ENCODE measurements at places on chromosomes 5 and 9.

- DNase-seq, result no peak
Observed at GRCh38 chr9:127180457-127181314, 58.3 kb upstream of the ANGPTL2 start.

DNA sequence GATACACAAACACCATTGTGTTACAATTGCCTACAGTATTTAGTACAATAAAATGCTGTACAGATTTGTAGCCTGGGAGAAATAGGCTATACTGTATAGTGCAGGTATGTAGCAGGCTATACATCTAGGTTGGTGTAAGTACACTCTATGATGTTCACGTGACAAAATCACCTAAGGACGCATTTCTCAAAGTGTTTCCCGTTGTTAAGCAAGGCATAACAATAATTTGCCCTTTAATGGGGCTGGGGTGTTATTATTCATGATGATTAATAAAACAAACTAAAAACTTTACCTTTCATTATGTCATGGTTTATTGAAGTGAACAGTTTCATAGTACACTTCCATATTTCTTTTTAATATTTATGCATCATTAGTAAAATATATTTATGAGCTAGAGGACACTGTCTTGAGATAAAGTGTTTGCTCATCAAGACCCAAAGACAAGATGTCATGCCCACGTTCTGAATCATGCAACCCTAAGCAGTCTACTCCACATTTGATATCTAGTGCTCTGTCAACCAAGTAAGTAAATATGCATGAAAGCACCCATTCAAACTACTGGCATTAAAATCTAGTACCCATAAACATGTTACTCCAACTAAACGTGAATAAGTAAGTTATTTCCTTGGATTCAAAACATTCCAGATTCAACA, 220.5 kb downstream of the NR2F1-AS1 start:
- no peak for DNase-seq

GRCh38 chr5:181280251-181280762, 19.4 kb upstream of the TRIM52 start:
- no peak for DNase-seq

- DNase-seq, result no peak
Observed at GRCh38 chr9:86600291-86600690, 246.1 kb upstream of the TUT7 start.

GRCh38 chr5:124701016-124701415, 45.4 kb downstream of the ZNF608 start:
- DNase-seq, result no peak

DNA sequence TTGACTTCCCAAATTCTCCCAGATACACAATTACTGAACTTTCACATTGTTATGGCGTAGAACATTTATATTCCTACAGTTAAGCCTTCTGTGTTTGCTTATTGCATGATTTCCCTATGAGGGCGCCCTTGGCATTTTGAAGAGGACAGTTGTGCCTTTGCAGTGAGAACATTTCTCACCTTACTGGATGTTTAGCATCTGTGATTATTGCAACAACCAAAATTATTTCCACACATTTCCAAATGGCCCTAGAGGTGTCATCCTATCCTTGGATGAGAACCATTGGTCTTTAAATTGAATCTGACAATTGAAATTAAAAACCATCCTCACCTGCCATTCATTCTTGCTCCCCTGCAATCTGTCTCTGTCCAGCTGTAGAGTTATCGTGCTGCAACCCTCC, 104.0 kb downstream of the MAMDC2 start:
- DNase-seq, result no peak

Measured in stimulated activated CD4-positive, alpha-beta T cell treated with anti-CD3 and anti-CD28 coated beads, Interleukin-1b, Interleukin-23, amount 100 ng/mL, for 48 hours (primary cell).